ENCODE measurements at places on chromosomes 11 and 22.

- no peak for DNase-seq
Measured at GRCh38 chr11:116642481-116642880, 130.3 kb downstream of the BUD13 start.

DNA sequence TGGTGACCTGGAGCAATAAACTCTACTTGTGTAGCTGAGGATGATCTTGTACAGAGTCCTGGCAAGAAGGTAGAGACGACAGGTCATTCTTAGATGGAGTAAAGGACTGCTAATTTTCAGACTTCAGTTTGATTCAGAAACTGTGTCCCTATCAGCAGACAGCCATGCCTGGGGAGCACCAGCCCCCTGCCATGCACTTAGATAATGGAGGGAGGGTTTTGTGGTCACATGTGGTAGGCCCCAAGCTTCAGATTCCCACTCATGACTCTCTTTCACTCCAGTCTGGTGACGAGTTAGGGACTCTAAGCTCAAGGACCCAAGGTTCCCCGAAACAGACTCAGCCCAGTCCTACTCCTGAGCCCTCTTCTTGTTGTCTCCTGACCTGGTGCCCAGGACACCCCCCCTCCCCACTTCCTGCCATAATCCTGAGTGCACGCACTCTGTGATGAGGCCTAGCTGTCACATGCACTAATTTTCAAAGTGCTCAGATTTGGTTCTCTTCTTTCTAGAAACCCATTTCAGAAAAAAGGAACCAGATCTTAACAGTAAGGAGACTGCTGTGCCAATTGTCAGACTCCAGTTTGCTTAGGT is 10.2 kb upstream of the AMPD3 start:
- no peak for DNase-seq

DNA sequence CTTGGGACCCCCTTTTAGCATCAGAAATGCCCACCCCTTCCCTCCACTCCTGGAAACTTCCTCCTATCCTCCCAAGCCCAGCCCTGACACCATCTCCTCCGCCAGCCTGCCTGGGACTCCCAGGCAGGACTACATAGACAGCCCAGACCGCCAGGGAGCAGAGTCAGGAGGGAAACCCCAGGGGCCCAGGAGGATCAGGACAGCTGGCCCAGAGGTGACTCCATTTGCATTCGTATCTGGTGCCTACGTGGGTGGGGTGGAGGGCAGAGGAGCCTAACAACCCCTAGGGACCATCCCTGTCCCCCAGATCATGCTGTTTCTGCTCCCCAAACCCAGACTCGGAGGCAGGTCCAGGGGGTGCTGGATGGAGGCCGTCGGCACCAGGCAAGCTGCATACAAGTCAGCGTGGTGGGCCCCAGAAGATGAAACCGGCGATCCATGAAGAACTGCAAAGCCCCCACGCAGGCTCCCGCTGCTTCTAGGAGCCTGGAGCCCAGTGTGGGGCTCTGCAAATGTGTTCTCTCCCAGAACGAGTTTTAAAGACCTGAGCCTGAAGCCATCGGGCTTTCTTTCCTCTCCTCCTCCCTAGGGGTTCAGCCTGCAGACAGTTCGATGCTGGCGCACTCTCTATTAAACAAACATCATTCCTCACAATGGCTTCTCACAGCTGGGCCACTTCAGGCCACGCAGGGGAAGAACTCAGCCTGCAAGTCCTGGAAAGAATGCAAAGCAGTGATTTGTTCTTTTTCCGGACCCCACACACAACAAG is 1506.8 kb downstream of the BRD1 start:
- no peak for DNase-seq

- no peak for DNase-seq
Measured at GRCh38 chr11:102453302-102453695, 734 bp upstream of the TMEM123 start.

- no peak for DNase-seq
Measured at GRCh38 chr11:10742460-10743208, 8.4 kb upstream of the CTR9 start.

- DNase-seq = no peak
Measured at GRCh38 chr11:46521961-46522681, 71.7 kb downstream of the AMBRA1 start.

DNA sequence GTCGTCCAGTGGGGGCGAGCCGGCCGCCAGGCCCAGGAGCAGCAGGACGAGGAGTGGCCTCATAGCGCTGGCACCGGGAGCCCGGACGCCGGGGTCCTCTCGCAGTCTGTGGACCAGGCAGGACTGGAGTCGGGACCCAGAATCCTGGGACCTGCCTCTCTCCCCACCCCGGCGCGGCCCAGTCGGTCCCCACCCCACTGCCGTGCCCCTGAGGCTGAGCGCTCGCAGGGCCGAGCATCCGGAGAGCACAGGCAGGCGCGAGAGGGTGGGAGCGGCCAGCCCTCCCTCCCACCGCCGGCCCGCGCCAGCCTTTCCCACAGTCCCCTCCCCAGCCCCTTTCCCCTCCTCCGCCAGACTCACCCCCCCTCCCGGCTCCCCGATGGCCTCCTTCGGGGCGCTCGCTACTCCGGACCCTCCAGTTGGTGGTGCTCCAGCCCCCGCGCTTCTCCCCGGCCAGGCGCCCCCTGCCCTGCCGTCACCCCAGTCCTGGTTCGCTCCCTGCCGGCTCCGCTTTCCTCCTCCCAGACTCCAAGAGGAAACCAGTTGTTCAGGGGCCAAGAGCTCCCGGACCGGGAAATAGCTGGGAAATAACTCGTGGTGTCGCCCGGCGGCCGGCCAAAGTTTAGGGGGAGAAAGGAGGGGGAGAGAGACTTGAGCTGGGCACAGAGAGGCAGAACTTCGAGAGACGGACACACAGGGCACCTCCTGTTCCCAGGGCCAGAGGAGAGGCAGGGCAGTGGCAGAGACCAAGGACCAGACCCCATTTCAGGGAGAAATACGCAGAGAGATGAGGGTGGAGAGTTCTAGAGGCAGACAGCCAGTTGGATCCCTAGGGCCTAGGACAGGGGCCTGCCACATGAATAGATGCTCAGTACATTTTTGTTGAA is at the start of gene C1QTNF5:
Gene C1QTNF5 (minus strand): TSS at position 549 of the 887 bp plus-strand sequence. CDS start 486 bp downstream, at position 63.
- DNase-seq = no peak

DNA sequence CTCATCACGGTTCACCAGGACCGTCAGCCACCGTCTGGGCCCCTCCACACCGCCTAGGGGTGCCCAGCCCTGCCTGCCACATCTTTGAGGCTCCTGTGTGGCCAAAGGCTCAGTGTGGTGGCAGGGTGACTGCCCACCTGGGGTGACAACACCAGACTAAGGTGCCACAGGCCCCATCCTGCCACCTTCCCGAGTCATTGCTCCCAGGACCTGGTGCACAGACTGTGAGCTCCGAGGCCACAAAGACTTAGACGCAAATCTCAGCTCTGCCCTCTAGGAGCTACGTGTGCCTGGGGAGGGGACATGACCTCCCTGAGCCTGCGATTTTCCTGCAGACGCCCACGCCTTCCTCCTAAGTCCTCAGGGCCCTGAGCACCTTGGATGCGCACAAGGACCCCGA is 36.5 kb downstream of the KIAA0930 start:
- DNase-seq = no peak

DNA sequence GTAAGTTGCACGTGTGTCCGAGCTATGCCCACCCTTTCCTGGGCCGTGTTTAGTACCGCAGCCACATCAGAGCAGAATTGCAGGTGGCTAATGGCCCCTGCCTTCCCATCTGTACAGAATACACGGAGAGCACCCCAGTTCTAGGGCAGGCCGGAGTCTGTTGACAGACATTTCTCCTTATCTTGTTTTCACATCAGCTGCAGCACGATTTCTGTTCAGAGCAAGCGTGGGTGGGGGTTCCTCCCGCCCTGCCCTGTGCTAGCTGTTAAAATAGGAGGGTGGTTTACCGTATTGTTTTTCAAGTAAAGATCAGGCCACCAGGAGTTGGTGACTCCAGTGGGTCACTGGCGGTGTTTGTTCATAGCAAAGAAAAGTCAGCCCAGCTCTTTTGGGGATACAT is 41.1 kb downstream of the UBASH3B start:
- DNase-seq = no peak

- DNase-seq = no peak
Measured at GRCh38 chr11:67024410-67024809, 1.5 kb downstream of the SYT12 start.

- DNase-seq = no peak
Measured at GRCh38 chr11:67700141-67700540, 25.7 kb upstream of the ALDH3B2 start.

DNA sequence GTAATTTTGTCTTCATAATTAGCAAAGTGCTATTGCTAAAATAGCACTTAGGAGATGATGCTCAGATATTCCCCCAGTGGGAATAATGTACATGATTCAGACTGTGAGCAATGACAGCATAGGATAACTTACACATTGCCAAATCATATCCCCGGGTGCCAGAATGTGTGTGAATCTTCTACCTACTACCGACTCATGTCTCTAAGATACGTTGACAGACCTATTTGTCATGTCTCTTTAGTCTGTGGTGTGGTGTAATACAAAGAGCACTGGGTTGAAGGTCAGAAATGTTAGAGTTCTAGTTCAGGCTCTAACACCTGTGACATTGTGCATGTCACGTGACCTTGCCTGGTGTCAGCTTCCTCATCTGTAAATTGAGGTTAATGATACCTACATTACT is 31.0 kb upstream of the PICALM start:
- DNase-seq = no peak

DNA sequence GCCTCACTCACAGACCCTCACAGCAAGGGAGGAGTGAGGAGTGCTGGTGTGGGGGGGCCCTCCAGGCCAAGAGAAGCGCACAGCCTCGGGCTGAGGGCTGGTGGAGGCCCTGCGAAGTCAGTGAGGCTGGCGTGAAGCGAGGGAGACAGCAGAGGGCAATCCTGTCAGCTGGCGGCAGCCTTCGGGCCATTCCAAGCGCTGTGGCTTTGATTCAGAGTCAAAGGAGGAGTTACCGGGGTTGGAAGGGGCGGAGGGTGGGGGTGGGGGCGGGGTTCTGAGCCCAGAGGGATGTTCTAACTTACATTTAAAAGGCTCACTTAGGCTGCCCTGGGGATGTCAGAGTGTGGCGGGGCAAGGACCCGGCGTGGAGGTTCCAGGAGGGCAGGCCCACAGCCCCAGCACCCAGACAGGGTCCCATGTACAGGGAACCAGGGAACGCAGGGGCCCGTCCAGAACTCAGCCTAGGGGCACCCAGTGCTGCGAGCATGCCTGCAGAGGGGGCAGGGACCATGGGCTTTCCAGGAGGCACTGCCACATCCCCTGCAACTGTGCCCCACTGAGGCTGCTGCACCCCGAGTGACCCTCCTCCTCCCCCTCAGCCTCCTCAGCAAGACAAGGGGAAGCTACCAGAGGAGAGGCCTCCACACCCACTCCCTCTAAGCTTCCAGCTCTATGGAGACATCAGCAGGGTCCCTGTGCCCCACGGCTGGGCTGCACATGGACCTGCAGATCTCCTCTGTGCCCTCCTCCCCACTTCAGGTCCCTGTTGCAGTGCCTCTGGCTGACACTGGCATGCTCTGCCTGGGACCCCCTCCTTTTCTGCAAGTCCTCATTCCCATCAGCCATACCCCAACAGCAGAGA is 39.7 kb upstream of the TTLL12 start:
- DNase-seq = no peak

GRCh38 chr11:124577716-124578427 is 8.1 kb downstream of the OR8A1 start:
- DNase-seq = no peak

GRCh38 chr22:44879301-44879680 is 126.9 kb downstream of the ARHGAP8 start:
- no peak for DNase-seq

- DNase-seq = no peak
Measured at GRCh38 chr11:9573775-9574621, 528 bp downstream of the WEE1 start.

GRCh38 chr11:103947546-103947919 is 88.9 kb upstream of the DDI1 start:
- DNase-seq = no peak

DNA sequence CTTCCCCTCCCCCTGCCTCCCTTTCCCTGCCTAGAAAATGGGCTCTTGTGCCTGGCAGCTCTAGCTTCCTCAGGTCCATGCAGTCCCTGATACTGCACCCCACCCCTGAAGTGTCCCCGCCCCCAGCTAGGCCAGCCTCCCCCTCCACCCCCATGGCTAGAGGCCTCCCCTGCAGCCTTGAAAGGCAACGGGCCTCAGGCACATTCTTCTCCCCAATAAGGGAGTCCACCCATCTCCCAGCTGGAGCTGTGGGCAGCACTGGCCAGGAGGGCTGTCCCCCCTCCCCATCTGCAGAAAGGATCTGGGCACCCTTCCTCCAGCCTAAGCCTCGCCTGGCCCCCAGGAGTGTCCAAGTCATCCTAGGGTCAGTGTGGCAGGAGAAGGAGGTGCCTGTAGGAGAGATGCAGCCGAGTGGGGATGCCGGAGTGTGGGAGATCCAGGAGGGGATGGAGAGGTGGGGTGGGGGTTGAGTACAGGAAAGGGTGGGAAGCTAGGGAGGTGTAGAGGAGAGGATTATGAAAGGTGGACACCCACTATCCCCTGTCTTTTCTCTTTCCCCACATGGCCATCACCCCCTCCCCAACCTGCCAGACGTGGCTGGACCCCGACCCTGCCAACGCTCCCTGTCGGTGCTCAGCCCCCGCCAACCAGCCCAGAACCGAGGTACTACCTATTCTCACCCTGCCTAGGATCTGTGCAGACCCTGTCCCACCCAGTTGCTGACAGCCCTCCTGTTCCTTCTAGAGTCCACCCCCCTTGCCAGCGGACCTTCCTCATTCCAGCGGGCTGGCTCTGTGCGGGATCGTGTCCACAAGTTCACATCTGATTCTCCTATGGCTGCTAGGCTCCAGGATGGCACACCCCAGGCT is 9.3 kb downstream of the SMTN start:
- no peak for DNase-seq

DNA sequence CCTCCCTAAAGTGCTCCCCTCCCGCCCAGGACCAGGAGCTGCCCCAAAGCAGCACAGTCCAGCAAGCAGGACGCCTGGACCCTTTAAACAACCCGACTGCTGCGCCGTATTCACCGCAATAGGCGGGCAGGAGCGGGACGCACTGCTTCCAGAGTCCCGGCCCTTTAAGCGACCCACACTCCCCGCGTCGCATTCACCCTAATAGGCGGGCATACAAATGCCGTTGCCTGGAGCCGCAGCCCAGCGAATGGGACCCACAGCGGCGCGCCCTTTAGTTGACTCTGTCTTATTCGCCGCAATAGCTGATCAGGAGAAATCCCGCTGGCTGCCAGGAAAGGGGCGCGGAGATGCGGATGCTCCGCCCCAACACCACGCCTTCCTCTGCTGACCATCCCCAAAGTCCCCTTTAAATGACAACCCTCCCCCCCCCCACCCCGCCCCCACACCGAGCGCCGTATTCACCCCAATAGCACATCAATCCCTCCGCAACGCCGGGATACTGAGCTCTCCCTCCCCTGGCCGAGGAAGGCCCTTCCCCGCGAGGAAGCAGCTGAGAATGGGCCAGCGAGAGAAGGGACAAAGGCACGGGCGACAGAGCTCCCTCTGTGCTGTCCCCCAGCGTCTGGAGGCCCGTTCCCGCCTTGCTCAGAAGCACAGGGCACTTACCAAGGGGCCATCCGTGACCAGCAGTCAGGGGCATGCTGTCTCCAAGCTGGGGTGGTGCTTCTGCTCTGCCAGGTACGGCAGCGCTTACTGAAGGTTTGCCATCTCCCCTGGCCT is 4.7 kb downstream of the OSBPL5 start:
- DNase-seq = no peak

- DNase-seq = no peak
Measured at GRCh38 chr11:118565051-118565450, 680 bp downstream of the IFT46 start.

Measured in NCI-H1694 treated with DMSO at 0.1 percent for 48 hours (cell line).